ENCODE measurements at places on chromosomes 7 and 10.
A peak's percentile ranks its signal among the peaks of the same experiment; 100 is the strongest.

DNA sequence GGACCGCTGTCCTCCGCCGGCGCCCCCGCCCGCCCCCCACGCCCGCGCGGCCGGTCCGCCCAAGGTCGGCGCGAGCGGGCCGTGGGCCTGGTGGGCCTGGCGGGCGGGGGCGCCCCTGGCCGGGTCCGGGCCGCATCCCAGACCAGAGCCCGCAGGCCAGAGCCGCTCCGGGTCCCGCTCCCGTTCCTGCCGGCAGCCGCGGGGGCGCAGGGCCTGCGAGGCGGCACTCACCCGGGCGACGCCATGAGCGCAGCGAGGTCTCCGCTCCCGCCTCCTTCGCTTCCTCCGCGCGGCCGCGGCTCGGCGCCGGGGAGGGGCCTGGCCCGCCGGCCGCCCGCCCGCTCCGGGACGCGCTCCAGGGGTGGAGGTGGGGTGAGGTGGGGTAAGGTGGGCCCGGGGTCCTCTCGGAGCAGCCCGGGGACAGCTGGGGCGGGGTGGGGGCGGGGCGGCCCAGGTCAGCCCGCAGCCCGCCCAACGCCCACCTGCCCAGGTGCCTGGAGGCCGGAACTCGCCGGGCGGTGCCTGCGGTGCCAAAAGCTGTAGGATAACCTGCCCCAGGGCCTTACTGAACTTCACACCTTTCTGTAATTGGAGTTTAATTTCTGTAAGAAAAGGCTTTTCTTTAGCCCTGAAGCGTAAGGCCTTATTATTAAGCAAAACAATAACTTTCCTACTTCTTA, at the start of gene URGCP:
TSS of gene URGCP (minus strand) at position 266 of the 680 bp plus-strand sequence. CDS start at position 245, 21 bp downstream.
- DNase-seq: peak; percentile 33

- no peak for DNase-seq
These were observed 75.4 kb downstream of the ATXN7L1 start for GRCh38 chr7:105800849-105801534.

GRCh38 chr10:101291331-101292193, 62.3 kb upstream of the LBX1 start:
- peak; percentile 21 for DNase-seq

- no peak for DNase-seq
These were observed 270.8 kb downstream of the HTR7 start for GRCh38 chr10:90587081-90587491.

DNA sequence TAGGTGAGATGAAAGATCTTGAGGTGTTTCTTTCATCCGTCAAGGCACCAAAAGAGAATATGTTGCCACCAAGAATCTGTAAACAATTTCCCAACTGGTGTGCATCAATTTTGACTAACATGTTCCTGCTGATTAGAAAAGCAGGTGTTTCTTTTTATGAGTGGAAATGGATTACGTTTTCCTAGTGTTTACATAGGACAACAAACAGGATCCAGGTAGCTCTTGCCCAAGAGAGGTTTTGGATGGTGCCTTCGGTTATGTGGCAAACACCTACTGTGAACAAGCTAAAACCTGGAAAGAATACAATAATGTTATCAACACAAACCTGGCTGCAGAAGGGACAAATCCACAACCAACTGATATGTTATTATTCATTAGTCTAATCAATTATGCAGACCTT, 53.6 kb upstream of the WNT16 start:
- DNase-seq: no peak

DNA sequence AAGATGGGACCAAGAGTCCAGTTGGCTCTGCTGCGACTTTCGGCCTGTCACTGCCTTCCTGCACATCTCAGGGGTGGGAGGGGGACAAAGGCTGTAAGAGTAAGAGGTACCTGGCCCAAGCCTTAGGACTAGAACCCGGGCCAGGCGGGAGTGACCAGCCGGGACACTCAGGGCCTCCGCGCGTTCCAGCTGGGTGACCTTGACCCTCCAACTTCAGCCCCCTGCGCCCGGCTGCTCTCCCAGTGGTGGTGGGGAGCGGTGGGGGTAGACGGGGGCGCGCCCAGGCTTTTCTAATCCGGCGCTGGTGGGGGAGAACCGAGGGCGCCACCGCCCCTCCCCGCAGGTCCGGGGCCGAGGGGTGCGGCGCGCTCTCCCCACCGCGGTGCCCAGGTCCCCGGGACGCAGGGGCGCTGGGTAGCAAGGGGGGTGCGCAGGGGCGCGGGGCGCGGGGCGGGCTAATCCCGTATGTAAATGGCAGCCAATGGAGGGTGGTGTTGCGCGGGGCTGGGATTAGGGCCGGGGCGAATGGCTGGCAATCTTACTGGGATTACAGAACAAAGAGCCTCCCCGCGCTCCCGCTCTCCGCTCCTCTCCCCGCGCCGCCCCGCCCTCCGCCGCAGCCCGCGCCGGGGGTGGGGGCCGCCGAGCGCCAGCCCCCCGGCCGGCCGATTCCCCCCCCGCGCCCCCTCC, at the start of gene GTF2IRD1:
TSS of gene GTF2IRD1 (plus strand) at position 585 of the 690 bp plus-strand sequence. CDS start 54,175 bp downstream, outside the sequence.
- peak; percentile 40 for DNase-seq

DNA sequence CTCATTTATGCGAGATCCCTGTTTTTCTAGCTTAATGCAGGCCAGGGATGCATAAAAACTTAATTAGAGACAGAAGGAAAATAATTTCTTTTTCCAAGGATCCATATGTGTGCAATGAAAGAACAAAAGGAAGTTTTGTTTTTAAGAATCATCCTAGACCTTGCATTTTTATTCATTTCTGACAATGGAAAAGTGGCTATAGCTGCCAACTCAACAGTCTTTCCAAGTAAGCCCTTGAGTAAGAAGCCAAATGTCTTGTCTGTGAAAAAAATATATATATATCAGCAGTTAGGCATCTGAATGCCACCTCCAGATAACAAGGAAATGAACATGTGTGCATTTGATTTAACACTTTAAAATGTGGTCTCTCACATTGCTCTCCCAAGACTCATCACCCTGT, 1397.6 kb downstream of the GATA3 start:
- DNase-seq: no peak

GRCh38 chr7:140557809-140558518, 78.7 kb upstream of the MKRN1 start:
- no peak for DNase-seq

- DNase-seq: no peak
These were observed 63.2 kb downstream of the PRKCQ start for GRCh38 chr10:6516929-6517284.

GRCh38 chr10:85651497-85651882, 715.1 kb downstream of the GRID1 start:
- no peak for DNase-seq

GRCh38 chr7:34011017-34011695, 105.8 kb downstream of the BMPER start:
- no peak for DNase-seq

DNA sequence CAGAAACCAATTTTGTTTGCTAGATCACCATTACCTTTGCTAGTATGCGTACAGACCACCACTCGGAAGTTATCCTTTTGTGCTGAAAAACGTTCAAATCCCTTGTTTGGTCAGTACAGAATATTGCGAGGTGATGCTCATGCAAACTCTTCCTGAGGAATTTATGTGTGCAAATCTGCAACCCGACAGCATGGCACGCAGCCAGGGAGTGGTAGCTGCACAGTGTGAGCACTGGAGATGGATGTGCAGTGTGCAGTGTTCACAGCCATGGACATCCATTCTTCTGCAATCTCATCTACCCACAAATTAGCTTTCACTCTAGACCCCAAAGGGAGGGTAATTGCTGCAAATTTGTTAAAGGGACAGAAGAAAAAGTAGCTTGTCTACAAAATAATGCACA, 72.2 kb downstream of the CACUL1 start:
- no peak for DNase-seq

DNA sequence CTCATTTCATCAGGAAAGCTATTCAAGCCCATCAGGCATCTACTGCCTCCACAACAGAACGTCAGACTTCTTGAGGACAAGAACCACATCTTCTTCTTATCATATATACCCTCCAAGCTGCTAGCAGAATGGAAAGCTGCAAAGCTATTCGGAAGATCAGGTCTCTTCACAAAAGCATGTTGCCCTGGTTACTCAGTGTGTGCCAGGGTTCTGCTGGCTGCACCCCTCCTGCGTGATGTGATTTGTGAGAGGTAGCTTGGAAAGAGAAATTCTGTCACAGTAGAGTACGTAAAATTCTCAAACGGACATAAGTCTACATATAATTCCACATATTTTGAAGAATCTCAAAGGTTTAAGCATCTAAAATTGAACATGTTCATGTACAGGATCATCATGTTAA, 681.7 kb downstream of the PARD3 start:
- no peak for DNase-seq

DNA sequence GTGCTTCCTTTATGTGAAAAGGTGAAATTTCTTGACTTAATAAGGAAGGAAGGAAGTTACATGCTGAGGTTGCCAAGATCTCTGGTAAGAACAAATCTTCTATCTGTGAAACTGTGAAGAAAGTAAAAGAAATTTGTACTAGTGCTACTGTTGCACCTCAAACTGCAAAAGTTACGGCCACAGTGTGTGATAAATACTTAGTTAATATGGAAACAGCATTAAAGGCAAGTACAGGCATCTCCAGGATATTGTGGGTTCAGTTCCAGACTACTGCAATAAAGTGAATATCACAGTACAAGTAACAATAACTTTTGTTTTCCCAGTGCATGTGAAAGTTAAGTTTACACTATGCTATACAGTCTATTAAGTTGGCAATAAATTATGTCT, 22.8 kb upstream of the ZNF282 start:
- DNase-seq: no peak

DNA sequence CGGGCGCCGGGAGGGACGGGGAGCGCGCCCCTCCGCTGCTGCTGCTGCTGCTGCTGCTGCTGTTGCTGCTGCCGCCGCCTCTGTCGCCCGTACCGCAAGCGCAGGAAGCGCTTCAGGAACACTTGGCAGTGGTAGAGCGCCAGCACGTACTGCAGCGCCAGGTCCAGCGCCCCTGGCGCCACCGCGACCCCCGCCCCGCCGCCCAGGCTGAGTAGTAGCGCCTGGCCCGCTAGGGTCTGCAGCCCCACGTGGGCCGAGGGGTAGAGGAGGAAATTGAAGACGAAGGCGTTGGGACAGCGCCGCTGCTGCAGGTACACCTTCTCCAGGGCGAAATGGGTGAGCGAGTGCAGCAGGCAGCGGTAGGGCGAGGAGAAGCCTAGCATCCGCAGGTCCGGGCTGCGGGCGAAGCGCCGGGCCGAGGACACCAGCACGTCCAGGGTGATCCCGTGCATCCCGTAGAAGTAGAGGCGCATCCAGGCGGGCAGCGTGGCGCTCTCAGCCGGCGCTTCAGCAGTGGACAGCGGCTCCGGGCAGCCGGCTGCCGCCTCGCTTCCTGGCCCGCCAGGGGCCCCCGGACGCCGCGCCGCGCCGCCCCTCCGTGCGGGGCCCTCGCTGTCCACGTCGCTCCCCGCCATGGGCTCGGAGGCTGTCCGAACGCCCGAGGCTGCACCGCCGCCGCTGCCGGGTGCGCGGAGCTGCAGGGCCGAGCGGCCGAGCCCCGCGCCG, at the start of gene TMEM229A:
TSS of gene TMEM229A (minus strand) at position 699 of the 726 bp plus-strand sequence. CDS start at position 635, 64 bp downstream.
- no peak for DNase-seq

- no peak for DNase-seq
These were observed 182.9 kb downstream of the EBF3 start for GRCh38 chr10:129780901-129781795.

DNA sequence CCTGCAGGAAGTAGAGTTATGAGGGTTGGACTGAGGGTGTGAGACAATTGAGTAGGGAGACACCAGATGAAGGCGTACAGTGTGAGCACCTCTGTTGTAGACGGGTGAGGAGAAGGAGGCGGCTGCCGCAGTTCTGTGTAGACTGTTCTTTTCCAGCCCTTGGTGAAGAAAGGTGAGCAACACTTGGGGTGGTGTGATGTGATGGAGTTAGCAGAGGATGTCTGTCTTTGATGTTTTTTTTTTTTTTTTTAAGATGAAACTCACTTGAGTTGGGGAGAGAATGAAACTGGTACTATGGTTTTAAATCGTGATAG, 42.8 kb upstream of the RNF216 start:
- DNase-seq: peak; percentile 59

DNA sequence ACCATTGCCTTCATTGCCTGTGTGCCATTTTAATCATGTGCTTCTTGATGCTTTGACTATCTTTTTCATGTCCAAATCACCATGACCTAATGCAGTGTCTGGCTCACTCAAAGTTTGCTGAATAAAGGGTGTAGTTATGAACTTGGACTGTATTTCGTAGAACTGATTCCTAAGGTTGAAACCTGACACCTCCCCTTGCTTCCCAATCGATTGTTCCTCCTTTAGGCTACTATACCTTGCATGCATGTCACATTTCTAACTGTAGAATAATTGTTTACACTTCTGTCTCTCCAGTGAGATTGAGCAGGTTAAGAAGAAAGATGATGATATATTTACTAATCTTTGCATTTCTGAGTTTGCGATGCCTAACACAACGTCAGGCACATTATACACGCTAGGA, 41.0 kb upstream of the CDK1 start:
- DNase-seq: no peak

GRCh38 chr7:121633186-121633585, 237.1 kb upstream of the FAM3C start:
- DNase-seq: no peak

GRCh38 chr10:133396035-133396624, 2.2 kb downstream of the MTG1 start:
- no peak for DNase-seq

- no peak for DNase-seq
These were observed 102.6 kb downstream of the PARP12 start for GRCh38 chr7:139960157-139960556.

- no peak for DNase-seq
These were observed 538.2 kb upstream of the SEMA3D start for GRCh38 chr7:85725026-85725425.

- DNase-seq: no peak
These were observed 597.9 kb upstream of the DPP6 start for GRCh38 chr7:153454306-153454705.

- no peak for DNase-seq
These were observed 30.5 kb downstream of the SLC13A4 start for GRCh38 chr7:135697276-135698049.

DNA sequence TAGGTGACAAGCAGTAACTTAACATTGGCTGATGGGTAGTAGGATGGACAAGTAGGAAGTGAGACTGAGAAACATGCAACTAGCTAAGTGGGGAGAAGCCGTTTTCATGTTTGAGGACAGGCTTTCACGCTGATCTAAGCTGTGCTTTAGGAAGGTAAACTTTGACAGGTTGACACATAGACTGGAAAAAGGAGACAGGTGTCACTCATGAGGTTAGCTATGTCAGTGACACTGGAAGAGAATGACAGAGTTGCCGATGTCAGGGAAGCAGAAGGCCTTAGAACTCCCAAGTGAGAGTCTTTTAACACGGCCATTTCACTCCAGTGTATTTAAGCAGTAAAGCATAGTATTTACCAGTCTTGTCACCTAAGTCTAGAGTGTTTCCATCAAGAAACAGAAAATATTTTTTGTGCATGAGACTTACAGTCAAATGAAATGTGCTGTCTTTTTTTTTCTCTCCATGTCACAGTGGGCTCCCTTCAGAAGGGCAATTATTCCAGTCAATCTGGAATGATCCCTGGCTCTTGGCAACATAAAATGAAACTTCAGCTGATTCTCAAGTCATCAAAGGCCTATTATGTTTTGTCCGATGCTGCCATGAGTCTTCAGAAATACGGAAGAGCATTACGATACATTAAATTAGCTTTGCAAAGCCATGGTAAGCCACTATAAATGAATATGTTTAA, 20.6 kb downstream of the EDRF1 start:
- no peak for DNase-seq
